ENCODE measurements at places on chromosomes 13 and 19.

DNA sequence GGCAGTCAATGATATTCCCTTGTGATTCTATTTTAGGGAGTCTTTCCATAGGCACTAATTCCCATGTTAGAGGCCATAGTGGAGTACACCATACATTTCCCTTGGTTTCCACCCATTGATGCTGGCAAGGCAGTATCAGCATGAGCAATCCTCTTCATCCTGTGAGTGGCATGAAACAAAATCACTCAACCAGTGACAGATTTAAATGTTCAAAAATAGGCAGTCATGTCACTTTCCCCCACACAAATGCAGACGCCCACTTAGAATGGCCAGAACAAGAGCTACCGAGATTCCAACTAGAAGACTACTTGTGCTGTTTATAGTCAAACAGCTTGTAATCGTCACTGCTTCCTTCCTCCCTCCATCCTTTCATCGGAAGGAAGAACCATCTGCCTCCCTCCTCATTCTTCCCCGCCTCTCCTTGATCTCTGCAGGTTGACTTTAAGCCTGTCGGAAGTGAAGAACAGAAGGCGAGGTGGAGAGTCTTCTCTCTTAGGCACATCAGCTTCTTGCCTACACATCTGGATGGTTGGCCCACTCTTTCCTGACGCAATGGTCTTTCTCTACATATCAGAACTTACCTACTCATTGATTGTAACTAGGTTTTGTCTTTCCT, 22.6 kb downstream of the RASL11A start:
- no peak for DNase-seq

GRCh38 chr19:33796164-33796875, at the start of gene KCTD15:
KCTD15 (plus strand) TSS chr19:33796870; CDS start chr19:33800455, 3,585 bp downstream.
- peak; percentile 93 for DNase-seq

GRCh38 chr13:97933776-97934175, 19.7 kb upstream of the IPO5 start:
- no peak for DNase-seq

DNA sequence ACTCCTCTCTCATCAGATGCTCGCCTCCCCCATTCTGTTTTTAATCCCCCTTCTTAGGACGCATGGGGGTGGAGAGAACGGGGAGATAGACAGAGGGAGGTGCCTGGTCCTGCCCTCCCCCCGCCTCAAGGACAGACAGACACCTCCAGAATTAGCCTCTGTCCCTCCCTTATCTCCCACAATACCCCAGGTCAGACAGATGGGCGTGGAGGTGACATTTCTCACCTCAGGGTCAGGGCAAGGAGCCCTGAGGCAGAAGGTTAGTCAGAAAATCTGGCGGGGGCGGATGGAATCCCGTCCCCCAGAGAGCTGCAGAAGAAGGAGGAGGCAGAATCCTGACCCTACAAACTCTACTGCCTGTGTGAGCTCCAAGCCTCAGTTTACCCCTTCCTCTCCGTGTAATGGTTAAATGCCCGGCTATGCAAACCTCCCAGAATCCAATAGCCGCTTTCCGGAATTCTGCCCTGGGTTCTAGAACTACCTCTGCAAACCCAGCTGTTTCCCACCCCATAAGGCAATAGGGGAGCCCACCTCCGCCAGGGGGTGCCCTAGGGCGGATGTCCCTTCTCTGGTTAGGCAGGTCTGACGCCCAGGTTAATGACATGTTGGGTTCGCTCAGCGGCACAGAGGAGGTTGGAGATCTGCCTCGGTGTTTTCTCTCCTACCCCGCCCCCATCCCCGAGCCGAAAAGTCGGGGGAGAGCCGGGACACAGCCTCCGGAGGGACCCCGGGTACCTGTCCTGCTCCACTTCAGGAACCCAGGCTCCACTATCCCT, 900 bp downstream of the PPP1R13L start:
- no peak for DNase-seq

- DNase-seq = no peak
Measured at GRCh38 chr13:50672025-50672424, 171.5 kb downstream of the DLEU7 start.

GRCh38 chr13:39566216-39566869, 36.6 kb downstream of the LHFPL6 start:
- DNase-seq = no peak

- no peak for DNase-seq
Measured at GRCh38 chr13:65826657-65827056, 1403.5 kb downstream of the PCDH9 start.

- no peak for DNase-seq
Measured at GRCh38 chr19:13935765-13936510, 2.3 kb downstream of the PODNL1 start.

DNA sequence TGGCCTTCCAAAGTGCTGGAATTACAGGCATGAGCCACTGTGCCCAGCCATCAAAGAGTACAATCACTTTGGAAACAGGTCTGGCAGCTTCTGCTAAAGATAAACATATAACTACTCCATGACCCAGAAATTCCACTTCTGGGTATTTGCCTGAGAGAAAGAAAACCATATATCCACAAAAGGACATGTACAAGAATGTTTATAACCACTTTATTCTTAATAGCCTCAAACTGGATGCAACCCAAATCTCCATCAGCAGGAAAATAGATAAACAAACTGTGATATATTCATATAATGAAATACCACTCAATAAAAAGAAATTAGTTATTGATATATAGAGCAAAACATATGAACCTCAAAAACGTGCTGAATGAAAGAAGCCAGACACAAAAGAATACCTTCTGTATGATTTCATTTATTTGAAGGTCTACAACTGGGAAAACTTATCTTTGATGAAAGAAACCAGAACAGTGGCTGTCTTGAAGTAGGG, 40.5 kb downstream of the TEX26 start:
- no peak for DNase-seq

DNA sequence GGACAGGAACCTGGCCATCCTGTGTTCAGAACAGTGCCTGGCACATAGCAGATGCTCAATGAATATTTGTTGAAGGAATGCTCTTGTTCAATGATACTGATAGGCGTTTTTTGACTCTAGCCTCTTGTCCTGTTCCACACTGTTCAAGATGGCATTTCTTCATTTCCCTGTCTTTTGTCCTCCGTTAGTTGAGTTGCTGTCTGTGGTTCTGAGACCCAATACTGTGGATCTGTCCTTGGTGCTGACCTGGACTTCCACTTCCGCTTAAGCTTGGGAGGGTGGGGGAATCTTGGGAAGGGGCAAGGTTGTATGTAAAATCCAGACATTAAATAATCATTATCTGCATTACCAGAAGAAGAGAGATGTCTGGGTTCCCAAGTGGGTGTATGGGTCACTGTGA, 8.3 kb upstream of the KCNN4 start:
- no peak for DNase-seq

GRCh38 chr19:5993201-5993600, 15.3 kb upstream of the RANBP3 start:
- no peak for DNase-seq

DNA sequence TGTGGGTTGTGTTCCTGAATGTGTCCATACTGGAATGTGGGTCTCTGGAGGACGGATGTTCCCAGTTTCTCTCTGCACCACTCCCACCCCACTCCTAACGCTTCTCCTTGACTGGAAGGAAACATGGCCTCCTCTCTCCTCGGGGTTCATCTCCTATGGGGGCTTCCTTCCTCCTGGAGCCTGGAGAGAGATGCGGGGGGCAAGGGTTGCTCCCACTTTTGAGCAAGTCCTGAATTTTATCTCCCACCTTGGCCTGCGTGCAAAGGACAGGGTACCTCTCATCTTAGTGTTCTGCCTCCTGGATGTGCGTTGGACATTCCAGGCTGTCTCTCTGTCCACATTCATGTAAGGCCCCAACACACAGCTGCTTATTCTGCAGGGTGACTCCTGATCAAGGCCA, 52.5 kb upstream of the UQCRFS1 start:
- no peak for DNase-seq

GRCh38 chr19:17599780-17600179, 44.3 kb downstream of the COLGALT1 start:
- no peak for DNase-seq

DNA sequence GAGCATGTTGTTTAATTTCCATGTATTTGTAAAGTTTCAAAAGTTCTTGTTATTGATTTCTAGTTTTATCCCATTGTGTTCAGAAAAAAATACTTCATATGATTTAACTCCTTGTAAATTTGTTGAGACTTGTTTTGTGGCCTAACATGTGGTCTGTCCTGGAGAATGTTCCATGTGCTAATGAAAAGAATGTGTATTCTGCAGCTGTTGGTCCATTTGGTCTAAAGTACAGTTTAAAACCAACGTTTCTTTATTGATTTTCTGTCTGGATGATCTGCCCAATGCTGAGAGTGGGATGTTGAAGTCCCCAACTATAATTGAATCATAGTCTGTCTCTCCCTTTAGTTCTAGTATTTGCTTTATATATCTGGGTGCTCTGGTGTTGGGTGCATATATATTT, 34.9 kb upstream of the TPP2 start:
- no peak for DNase-seq

- DNase-seq = no peak
Measured at GRCh38 chr13:48492470-48493065, 40.3 kb downstream of the RCBTB2 start.

DNA sequence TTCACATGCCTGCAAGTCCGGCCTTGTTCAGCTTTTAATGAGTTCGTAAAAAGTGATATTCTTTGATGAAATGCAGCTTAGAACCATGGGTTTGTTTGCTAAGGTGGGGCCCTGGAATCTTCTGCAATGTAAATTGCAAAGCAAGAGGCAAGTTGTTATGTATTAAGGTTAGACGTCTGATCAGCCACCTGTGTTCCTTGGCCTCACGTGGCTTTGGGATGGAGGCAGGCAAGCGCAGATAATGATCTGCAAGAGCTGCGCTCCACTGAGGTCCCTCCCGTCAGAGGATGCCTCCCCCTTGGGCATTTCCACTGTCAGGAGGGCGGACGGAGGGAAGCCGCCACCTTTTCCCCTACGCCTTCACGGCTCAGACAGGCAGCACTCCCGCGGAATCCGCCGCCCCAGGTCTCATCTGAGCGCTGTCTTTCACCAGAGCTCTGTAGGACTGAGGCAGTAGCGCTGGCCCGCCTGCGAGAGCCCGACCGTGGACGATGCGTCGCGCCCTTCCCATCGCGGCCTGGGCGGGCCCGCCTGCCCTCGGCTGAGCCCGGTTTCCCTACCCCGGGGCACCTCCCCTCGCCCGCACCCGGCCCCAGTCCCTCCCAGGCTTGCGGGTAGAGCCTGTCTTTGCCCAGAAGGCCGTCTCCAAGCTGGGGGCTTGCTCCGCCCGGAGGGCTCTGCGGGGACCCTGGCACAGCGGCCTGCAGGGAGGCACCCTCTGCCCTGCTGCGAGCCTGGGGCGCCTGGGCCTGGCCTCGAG, 110.9 kb downstream of the CRYL1 start:
- no peak for DNase-seq

- DNase-seq = no peak
Measured at GRCh38 chr13:81757348-81757970, 1416.5 kb upstream of the SPRY2 start.

DNA sequence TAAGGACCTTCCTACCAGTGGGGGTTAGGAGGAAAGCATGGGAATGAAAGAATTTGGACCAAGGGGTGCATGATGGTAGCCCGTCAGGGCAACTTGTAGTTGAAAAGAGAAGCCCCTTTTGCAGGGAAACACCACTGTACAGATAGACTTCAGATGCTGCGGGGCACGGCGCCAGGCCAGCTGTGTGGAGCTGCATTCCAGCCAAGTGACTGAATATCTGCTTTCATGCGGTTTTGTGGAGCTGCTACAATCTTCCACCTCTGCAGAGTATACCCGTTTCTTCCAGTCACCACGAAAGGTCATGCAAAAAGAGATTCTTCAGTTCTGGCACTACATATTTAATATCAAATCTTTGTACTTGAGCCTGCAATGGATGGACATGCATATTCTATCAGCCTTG, 104.7 kb downstream of the RGCC start:
- no peak for DNase-seq

GRCh38 chr13:50358231-50359040, 343.2 kb downstream of the KCNRG start:
- no peak for DNase-seq

- peak; percentile 66 for DNase-seq
Measured at GRCh38 chr13:102402290-102402689, 442 bp upstream of the FGF14 start.

- no peak for DNase-seq
Measured at GRCh38 chr13:21465710-21466160, 6.6 kb upstream of the ZDHHC20 start.

All from NCI-H2227 treated with DMSO at 0.1 percent for 48 hours (cell line).